ENCODE measurements at places on chromosomes 16 and 17.

DNA sequence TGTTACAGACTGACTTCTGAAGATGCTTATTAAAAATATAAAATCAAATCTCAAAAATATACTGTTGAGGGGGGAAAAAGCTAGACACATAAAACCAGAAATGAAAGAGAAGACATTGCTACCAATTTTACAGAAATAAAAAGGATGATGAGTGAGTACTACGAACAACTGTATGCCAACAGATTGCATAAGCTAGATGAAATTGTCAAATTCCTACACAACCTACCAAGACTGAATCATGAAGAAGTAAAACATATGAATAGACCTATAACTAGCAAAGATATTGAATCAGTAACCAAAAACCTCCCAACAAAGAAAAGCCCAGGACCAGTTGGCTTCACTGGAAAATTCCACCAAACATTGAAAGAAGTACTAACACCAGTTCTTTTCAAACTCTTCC, 3.5 kb upstream of the CAPNS2 start:
- no peak for DNase-seq

DNA sequence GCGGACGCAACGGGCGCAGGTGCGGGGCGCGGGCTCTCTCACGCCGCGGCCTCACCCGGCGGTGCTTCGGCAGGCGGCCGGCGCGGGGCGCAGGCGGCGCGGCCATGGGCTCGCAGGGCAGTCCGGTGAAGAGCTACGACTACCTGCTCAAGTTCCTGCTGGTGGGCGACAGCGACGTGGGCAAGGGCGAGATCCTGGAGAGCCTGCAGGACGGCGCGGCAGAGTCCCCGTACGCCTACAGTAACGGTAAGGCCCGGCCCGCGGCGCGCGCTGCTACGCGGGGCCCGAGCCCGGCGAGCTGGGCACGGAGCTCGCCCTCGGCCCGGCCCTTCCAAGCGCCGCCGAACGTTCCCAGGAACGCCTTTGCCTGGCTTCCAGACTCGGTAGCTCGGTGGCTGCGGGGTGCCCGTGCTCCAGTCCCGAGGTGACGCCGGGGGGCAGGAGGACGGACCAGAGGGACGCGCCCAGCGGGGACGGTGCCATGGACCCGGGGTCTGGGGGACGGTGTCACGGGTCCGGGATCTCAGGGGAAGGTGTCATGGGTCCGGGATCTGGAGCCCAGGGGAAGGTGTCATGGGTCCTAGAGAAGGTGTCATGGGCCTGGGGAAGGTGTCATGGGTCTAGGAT, 435 bp downstream of the RAB40C start:
- DNase-seq, result no peak

GRCh38 chr17:33892717-33893591, 362.1 kb upstream of the CCL2 start:
- no peak for DNase-seq

DNA sequence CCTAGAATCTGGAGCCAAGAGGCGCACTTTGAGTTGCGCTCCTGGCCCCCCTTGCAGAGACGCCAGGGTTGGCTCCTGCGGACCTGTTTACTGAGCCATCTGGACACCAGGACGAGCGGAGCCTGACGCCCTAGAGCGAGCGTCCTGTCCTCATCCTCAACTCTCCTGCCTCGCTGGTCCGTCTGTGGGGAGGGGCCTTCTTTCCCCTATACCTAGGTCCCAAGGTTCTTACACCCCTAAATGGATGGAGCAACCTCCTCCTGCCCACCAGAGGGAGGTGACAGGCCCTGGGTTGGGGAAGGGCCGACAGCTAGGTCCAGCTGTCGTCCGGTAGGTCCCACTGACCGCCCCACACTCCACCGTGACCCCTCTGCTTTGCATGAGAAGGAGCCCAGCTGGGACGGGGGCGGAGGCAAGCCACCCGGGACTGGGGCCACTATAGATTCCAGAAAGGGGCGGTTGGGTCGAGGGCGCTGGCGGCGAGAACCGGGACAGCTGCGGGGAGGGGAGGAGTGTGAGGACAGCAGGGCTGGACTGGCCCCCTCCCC, 3.1 kb upstream of the LHX1 start:
- DNase-seq, result no peak

- DNase-seq, result no peak
Measured at GRCh38 chr16:23252310-23252709, 49.8 kb upstream of the SCNN1B start.

DNA sequence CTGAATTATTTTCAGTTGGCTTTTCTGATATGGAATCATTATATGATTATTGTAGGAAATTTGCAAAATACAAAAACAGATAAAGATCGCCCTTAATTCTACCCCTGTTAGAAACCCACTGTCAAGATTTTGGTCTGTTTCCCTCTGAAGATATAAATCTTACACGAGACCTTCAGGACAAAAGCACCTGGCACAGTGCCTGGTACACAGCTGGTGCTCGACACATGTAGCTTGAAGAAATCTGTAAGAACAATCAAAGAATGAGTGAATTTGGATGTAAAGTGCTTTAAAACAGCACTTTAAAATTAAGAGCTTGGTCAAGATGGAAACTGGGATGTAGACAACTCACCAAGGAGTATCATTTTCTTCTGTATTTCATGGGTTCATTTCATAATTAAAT, 181.1 kb downstream of the C16orf78 start:
- DNase-seq, result no peak

DNA sequence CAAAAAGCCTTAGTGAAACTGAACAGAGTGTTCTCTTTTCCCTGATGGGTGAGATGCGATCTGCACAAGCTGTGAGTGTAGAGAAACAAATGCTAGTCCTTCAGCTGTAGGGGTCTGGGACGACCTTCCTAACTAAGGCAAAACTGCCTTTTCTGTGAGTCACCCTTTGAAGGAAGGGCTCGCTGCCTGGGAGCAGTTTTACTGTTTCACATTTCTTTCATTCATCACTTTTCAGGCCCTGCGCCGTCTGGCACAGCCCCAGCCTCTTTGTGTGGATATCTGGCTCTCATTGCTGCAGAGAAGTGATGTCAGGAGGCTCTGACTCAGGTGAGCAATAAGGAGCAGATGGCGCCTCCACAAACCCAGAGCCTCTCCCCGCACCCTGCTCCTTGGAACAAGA, 57.4 kb downstream of the HS3ST3A1 start:
- no peak for DNase-seq

DNA sequence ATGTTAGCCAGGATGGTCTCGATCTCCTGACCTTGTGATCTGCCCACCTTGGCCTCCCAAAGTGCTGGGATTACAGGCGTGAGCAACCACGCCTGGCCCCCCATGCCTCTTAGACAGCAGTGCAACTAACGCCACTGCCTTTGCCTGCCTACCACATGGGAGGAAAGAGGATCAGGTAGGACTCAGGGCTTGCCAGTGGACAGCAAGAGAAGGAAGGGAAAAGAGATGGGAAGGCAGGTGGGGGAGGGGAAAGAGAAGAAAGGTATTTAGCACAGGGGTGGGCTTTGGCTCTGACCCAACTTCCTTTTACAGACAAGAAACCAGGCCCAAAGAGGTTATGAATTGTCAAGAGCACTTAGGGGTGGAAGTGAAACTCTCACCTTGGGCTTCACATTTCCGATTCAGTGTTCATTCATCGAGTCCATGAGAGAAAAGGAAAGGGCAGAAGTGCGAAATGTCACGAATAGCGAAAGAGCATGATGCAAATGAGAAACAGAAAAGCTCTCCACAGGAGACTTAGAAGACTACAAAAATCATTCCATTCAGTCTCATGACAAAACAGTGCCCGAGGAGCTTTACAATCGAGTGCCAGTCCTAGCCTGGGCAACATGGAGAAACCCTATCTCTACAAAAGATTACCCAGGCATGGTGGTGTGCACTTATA, 36.4 kb downstream of the CDK5R1 start:
- DNase-seq, result no peak

DNA sequence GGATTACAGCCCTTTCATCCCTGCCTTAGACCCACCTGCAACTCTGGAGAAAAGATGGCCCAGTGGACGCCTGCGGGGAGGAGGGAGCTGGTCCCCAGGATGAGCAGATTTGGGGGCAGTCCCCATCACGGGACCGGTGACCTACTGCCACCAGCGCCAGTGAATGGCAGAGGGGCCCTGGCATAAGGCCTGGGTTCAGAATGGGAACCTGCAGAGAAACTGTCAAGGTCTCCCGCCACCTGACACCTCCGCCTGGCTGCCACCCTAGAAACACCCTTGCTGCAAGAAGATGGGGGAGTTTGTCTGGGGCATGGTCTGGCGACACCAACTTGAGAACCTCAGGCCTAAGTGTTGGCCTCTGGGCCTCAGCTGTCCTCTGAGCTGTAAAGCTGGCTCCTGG, 335.7 kb downstream of the SEC14L1 start:
- DNase-seq, result no peak

GRCh38 chr17:55416000-55416399, 5.6 kb downstream of the MMD start:
- DNase-seq, result no peak

DNA sequence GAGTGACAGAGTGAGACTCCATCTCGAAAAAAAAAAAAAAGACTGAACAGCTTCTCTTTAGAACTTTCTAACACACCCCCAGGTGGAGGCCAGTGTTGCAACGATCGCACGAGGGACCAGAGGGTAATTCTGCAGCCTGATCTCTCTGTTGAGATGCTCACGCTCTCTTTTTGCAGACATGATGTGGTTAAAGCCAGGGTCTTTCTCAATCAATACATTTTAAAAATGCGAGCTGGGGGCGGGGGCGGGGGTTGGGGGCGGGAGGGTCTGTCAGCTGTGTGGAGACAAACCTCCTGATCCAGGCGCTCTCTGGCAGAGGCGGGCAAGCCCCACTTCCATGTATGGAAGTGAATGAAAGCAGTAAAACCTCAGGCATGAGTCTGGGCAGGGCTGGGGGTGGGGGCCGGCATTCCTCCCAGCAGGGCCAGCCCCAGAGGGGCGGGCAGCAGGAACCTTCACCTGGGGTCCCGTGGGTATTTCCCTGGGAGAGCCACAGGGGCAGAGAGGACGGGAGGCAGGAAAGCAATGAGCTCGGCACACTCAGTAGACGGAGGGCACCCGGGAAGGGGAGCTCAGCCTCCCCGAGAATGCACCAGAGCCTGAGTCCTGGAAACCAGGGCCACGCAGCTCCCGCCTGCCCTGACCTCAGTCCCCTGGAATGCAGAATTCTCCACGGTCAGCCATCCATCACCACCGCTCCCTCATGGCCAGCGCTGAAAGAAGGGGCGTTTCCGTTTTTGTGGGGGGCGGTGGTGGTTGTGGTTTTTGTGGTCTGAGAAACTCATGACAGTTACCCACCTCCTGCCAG, 28.0 kb downstream of the NXN start:
- no peak for DNase-seq

- DNase-seq, result no peak
Measured at GRCh38 chr17:60671482-60671881, 6.2 kb upstream of the BCAS3 start.

GRCh38 chr16:54242199-54242598, 44.4 kb downstream of the IRX3 start:
- no peak for DNase-seq

GRCh38 chr17:77555741-77556291, 402.7 kb upstream of the TNRC6C start:
- no peak for DNase-seq

DNA sequence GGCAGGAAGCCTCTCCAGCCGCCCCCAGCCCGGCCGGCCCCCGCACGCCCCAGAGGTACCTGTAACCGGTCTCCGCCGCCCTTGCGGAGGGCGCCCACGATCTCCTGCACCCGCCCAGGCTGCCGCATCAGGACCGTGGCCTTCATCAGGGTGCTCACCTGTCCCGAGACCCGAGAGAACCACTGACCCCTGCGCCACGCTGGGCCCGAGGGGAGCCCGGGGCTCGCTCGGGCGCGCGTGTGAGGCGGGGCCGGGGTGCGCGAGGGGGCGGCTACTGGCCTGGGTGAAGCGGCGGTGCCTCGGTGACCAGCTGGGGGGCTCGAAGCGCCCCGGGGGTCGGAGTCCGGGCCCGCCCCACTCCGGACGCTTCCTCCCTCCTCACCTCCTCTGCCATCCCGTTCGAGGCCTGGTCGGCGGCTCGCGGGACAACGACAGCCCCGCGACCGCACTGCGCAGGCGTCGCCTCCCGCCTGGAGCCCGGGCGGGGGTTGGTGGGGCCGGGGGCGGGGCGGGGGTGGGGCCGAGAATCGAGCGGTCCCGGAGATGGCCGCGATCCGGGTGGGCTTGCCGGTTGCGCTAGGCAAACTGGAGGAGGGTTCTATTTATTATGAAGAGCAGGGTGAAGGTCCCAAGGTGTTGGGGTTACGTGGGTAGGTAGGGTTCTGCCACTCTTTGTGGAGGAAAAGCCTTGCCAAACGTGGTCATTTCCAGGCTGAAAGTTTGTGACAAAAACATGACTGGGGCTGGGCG, at the start of gene NT5C3B:
Gene NT5C3B, minus strand, starts transcription at position 433 of the 750 bp plus-strand sequence. Its CDS starts 39 bp downstream, at position 394.
- DNase-seq, result peak; percentile 38

DNA sequence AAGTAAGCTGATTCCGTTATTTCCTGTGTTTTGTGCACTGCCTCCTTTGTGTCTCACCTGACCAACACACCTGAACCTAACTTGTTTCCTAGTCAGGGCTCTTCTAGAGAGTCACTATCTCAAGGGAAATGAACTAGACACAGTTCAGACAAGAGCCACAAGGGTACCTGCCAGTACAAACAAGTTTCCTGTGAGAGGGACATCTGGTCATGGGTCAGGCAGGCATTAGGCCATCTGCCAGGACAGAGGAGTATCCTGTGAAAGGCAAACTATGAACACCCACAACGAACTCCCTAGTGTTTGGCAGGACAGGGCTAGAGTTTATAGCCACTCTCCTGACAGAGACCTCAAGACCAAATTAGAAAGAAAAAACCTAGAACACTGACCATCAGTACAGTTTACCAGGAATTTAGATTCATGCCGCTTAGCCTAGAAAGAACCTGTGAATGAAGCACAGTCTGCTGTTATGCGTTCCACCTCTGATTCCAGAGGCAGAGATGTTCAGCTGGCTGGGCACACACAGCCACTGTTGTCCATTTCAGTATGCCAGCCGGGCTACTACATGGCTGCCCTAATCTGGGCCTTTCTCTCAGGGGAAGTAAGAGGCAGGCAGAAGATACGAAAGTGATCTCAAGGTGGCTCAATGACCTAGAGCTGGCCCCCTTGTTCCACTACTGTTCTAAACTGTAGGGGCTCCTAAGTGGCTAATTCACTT, 20.7 kb upstream of the GLG1 start:
- no peak for DNase-seq

- peak; percentile 37 for DNase-seq
Measured at GRCh38 chr17:79658811-79659207, 48.0 kb upstream of the RBFOX3 start.
